PC-3 (cell line): ENCODE measurements at places on chromosomes 11 and 22.

DNA sequence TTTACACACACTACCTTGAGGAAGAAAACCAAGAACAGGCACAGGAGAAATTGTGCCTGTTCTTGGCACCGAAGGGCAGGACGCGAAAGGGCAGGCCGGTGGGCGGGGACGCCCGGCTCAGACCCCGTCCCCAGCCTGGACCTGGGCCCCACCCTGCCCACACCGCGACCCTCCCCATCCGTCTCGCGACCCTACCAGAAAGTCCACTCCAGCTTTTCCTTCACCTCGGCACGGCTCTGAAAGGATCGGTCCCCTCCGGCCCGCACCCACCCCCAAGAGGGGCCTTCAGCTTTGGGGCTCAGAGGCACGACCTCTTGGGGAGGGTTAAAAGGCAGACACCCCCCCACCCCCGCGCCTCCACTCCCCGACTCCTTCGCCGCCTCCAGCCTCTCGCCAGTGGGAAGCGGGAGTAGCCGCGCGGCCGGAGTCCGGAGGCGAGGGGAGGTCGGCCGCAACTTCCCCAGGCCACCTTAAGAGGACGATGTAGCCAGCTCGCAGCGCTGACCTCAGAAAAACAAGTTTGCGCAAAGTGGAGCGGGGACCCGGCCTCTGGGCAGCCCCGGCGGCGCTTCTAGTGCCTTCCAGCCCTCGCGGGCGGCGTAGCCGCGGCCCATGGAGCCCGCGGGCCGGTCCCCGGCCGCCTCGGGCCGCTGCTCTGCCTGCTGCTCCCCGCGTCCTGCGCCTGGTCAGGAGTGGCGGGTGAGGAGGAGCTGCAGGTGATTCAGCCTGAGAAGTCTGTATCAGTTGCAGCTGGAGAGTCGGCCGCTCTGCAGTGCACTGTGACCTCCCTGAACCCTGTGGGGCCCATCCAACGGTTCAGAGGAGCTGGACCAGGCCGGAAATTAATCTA is 4.4 kb downstream of the SEC14L6 start:
- no peak for DNase-seq

GRCh38 chr11:60127311-60127811 is 38.9 kb downstream of the MS4A2 start:
- peak; percentile 86 for DNase-seq

DNA sequence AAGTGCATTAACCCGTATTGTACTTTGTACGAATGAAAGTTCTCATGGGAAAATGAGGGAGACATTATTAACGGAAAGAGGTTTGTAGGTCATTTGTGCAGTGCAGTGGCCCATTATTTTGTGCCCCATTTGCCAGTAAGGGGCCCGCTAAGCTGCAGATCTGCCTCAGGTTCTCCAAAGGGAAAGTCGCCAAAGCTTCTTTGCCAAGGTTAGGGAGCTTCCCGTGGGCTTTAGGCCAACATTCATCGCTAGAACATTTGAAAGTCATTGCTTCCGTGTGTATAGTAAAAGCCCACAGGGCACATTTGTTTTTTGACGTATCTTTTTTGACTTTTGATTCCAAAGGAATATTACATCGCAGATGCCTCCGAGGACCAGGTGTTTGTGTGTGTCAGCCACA is 61.0 kb upstream of the SORL1-AS1 start:
- no peak for DNase-seq

DNA sequence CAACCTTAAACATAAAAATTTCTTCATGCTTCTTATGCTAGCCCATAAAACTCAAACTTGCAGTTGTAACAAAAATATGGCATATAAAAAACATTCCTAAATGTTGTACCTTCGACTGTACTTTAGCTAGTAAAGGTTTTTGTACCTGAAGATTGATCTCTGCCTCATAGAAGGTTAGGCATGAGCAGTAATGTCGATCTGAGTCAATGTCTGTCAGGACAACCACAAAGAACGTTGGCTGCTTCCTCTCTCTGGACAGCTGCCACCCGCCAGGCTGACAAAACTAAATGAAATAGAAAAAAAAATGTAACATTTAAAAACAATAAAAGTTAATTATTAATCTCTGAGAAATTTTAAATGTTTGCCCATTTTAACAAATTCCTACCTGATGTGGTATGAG is 251.3 kb downstream of the SBF2 start:
- DNase-seq: peak; percentile 35

DNA sequence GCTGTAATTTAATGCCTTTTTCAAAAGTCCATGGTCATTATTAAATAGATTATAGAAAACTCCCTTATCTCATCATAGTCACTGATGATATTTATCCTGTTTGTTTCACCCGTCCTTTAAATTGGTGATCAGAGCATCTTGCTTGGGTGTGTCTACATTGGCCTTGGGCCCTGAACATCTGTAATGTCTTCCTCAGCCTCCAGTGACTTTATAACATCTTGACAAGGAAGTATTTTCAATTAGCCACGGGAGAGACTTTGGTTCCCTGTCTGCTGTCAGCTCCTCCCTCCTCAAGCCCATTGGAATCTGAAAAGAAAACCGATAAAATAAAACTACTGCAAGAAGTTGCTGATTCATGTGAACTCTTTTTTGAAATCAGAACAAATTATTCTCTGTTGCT is 116.9 kb upstream of the TTC12 start:
- DNase-seq: no peak

- peak; percentile 19 for DNase-seq
Observed at GRCh38 chr11:103673773-103674172, 362.7 kb upstream of the DDI1 start.

- no peak for DNase-seq
Observed at GRCh38 chr22:44764974-44765373, 12.6 kb downstream of the ARHGAP8 start.

DNA sequence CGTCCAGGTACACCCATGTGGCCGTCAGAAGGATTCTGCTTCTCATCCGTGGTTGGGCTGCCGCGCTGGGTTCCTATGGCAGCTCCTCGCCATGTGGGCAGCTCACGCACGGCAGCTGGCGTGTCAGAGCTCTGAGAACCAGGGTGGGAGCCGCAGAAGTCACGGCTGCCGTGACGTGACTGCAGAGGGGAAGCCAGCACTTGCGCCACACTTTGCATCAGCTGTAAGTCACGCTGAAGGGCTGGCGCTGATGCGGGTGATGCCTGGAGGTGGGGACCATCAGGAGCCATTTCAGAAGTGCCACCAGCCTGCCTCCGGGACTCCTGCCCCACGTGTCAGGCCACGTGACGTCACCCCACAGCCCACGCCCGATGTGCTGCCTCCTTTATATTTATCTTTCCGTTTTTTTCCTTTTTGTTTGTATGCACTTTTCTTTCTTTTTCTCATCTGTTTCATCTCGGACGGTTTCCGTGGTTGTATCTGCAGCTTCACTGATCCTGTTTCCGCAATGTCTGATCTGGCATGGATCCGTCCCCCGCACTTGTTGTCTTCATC is 133.2 kb downstream of the IGLL1 start:
- DNase-seq: no peak

GRCh38 chr11:73219396-73220285 is 1.6 kb downstream of the P2RY2 start:
- DNase-seq: no peak
